Right ventricle myocardium superior (tissue), 1 donor: ENCODE measurements at places on chromosomes 6 and 20. TPM values are rescaled to one million over a fixed set of nuclear protein-coding genes. Genes with fewer than 3 reads are reported as not detected.

Gene RIMS4
- total RNA-seq, result 0.13 TPM

Gene BHLHE23
- total RNA-seq, result not detected

Gene FAM83C
- not detected for total RNA-seq

DNA sequence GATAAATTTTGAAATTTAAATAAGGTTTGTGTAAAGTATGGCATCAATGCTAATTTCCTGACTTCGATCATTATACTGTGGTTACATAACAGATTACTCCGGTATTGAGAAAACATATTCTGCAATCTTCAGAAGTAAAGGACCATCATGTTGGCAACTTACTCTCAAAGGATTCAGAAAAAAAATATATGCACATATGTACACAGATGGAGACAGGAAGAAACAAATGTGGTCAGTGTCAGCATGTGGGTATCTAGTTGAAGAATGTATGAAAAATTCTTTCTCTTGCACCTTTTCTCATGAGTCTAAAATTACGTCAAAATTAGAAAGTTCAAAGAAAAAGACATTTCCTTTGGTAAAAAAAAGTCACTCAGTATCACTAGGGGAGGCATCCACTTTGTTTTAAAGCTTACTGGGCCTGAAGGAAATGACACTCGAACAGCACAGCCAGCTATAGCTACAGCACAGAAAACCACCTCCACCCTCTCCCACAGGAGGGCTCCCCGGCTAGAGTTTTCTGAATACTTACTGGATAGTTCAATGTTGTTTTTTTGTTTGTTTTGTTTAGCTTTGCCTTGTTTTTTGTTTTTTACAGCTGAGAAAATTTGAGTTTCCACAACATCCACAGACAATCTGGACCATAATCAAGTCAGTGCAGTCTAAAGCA is 317.2 kb upstream of the AGPAT4 start:
- no peak for DNase-seq

- no peak for DNase-seq
Measured at GRCh38 chr20:35329435-35330139, 37.4 kb upstream of the FAM83C start.
